A549 treated with ZK216348 at 1 μM for 4 hours (cell line): ENCODE measurements at places on chromosomes 2 and 18. TPM values are rescaled to one million over a fixed set of nuclear protein-coding genes. Genes with fewer than 3 reads are reported as not detected.

Gene ITGB6
- 0.61 to 1.2 TPM (median 0.91 TPM) in 5 replicates for total RNA-seq

Gene MIB1
- total RNA-seq: 4.1 to 11.8 TPM (median 8.0 TPM) in 5 replicates

Gene SPATA3
- total RNA-seq: not detected in 5 replicates

Gene GPR148
- not detected in 5 replicates for total RNA-seq

Gene B3GNT7
- 1.5 to 2.8 TPM (median 2.4 TPM) in 5 replicates for total RNA-seq

Gene DSC3
- total RNA-seq: 1.1 to 3.1 TPM (median 1.5 TPM) in 5 replicates

Gene REG3G
- total RNA-seq: not detected in 5 replicates

Gene MAPK4
- total RNA-seq: 0.08 to 0.18 TPM (median 0.14 TPM) in 5 replicates

Gene CRIM1
- 97.5 to 186 TPM (median 149 TPM) in 5 replicates for total RNA-seq

Gene CDH2
- 31.8 to 50.4 TPM (median 43.7 TPM) in 5 replicates for total RNA-seq

Gene CPO
- 0.13 TPM in 1 of 5 replicates, not detected in the others for total RNA-seq

Gene CHRND
- total RNA-seq: not detected in 5 replicates

Gene SLC14A1
- not detected in 5 replicates for total RNA-seq
